ENCODE measurements at places on chromosomes 2 and 18.

- no peak for DNase-seq
These were observed 1.3 kb upstream of the RSAD2 start for GRCh38 chr2:6876309-6876708.

DNA sequence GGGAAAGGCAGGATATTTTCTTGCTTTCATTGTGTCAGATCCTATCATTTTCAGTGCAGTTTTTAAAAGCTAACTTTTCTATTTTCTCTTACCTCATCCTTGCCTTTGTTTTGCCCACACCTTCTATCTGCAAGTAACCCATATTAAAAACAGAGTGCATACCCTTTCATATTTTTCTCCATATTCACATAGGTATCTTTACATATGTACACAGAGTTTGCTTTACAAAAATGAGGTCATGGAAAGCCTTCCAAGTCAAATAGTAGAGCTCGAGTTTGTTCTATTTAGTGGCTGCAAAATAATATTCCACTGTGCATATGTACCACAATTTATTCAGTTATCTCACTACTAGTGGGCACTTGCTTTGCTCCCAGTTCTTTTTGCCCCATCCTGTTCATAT is 3.9 kb upstream of the DHRS9 start:
- no peak for DNase-seq

GRCh38 chr2:227813562-227814353 is at the start of gene CCL20:
Gene CCL20 (plus strand): TSS chr2:227813842. CDS start chr2:227813912, 70 bp downstream.
- DNase-seq = no peak

GRCh38 chr2:56268856-56269255 is 85.1 kb downstream of the CCDC85A start:
- no peak for DNase-seq

DNA sequence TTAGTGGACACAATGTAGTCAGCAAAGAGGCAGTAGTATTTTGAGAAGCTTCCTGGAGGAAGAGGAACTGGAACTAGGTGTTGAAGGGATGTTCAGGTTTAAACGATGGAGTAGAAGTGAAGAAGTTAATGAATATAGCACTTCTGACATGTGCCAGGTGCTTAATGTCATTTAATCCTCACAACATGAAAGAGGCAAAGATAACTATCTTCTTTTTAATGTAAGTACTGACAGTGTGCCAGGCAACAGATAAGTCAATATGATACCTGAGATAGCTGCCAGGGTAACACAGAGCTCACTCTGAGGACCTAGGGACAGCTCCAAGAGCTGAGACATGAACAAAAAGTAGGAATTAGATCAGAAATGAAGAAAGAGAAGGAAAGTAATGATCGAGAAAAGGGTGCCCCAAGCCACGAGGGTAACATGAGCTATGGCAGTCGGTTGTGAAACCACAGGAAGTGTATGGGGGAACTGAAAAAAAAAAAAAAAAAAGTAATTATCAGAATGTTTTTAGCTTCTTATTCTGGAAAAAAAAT is 140.7 kb downstream of the RNF144A start:
- no peak for DNase-seq

GRCh38 chr2:109255654-109256053 is 126.6 kb downstream of the SH3RF3 start:
- no peak for DNase-seq

Measured in posterior cingulate gyrus (tissue), 11 donors.